T-cell (primary cell): ENCODE measurements at places on chromosomes 1 and 21.
A peak's percentile ranks its signal among the peaks of the same experiment; 100 is the strongest.

- no peaks in the 10 kb centered on the region for H3K36me3 ChIP-seq
- H3K27me3 ChIP-seq: no peaks in the 10 kb centered on the region
- DNase-seq: no peak
- H3K4me3 ChIP-seq: no peak overlapping the region
- no peaks in the 10 kb centered on the region for H3K4me1 ChIP-seq
These were observed 369.6 kb upstream of the USP24 start for GRCh38 chr1:55584526-55585401.

GRCh38 chr1:48493041-48493440, 21.0 kb upstream of the SPATA6 start:
- H3K27me3 ChIP-seq: no peaks in the 10 kb centered on the region
- DNase-seq: no peak
- H3K4me3 ChIP-seq: no peak overlapping the region
- H3K27ac ChIP-seq: no peak overlapping the region

GRCh38 chr1:1371746-1372711, 3.0 kb downstream of the AURKAIP1 start:
- no peaks in the 10 kb centered on the region for H3K27me3 ChIP-seq
- H3K27ac ChIP-seq: peak overlapping the region; percentile 74
- peaks cover 4% of the 10 kb centered on the region for H3K36me3 ChIP-seq
- DNase-seq: peak; percentile 77
- H3K4me3 ChIP-seq: peak overlapping the region; percentile 29

- H3K27ac ChIP-seq: no peak overlapping the region
- H3K4me3 ChIP-seq: no peak overlapping the region
- no peaks in the 10 kb centered on the region for H3K4me1 ChIP-seq
These were observed 31.4 kb downstream of the CLCA1 start for GRCh38 chr1:86499987-86500593.

DNA sequence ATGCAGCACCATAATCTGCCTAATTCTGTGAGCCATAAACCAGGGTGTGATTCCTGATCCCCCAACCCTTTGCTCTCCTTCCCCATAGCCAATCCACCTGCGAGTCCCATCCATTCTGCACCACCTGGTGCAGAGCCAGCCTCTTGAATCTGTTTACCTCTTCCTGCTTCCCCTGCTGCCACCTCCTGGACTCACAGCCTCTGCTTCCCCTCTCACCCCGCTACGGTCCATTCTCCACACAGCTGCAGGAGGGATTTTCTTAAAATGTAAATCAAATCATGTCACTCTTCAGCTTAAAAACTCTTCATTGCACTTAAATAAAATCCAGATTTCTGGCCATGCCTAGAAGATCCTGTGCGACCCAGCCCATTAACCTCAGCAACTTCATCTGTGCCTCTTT, 186.7 kb downstream of the FOXD2 start:
- H3K36me3 ChIP-seq: no peaks in the 10 kb centered on the region
- H3K27me3 ChIP-seq: peaks cover 31% of the 10 kb centered on the region
- H3K27ac ChIP-seq: no peak overlapping the region
- DNase-seq: no peak

DNA sequence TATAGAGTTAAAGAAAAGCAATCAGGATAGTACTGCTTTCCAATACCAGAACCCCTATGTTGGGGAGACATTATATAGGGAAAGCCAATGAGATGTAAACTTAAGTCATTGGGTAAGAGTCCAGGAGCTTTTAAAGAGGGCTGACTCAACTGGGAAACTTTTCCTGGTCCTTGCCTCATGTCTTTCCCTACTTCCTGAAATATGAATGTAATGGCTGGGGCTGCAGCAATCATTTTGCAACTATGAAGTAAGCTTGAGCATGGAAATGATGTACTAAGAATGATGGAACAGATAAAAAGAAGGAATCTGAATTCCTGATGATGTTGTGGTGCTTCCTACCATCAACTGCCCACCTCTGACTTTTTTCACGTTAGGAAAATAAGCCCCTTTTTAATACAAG, 55.7 kb downstream of the WDR3 start:
- no peaks in the 10 kb centered on the region for H3K36me3 ChIP-seq
- H3K27me3 ChIP-seq: peaks cover 2% of the 10 kb centered on the region
- no peaks in the 10 kb centered on the region for H3K4me1 ChIP-seq
- H3K27ac ChIP-seq: no peak overlapping the region
- H3K4me3 ChIP-seq: no peak overlapping the region
- DNase-seq: no peak
